Aorta (tissue), 5 donors: ENCODE measurements at places on chromosomes 7 and 10.

GRCh38 chr10:77157248-77158019, 480.2 kb downstream of the KCNMA1 start:
- no peak overlapping the region for H3K4me3 ChIP-seq
- peaks cover 3% of the 10 kb centered on the region for H3K4me1 ChIP-seq
- no peak for DNase-seq
- no peaks in the 10 kb centered on the region for H3K36me3 ChIP-seq

GRCh38 chr10:85612378-85612775, 754.2 kb downstream of the GRID1 start:
- H3K27ac ChIP-seq, result no peak overlapping the region
- no peaks in the 10 kb centered on the region for H3K36me3 ChIP-seq
- H3K4me3 ChIP-seq, result no peak overlapping the region
- no peaks in the 10 kb centered on the region for H3K27me3 ChIP-seq

DNA sequence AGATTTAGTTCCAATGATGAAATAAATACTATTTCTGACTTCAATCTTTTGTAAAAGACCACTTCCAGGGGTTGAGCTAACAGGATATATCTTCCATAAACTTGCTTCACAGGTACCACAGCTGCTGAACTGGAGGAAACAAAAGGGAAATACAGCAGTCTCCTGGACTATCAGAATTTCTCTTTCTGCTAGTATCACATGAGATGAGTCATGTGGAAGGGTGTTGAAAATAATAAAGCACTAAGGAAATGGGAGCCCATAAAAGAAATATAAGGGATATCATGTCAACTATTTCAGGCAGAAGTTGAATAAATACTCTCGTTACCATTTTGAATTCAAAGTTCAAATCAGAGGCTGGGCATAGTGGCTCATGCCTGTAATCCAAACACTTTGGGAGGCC, 250.3 kb upstream of the NFE2L3 start:
- DNase-seq, result no peak
- no peak overlapping the region for H3K4me3 ChIP-seq
- H3K27ac ChIP-seq, result no peak overlapping the region
- H3K4me1 ChIP-seq, result no peaks in the 10 kb centered on the region

GRCh38 chr7:124959676-124960075, 30.1 kb upstream of the POT1 start:
- H3K27me3 ChIP-seq, result no peaks in the 10 kb centered on the region
- H3K36me3 ChIP-seq, result no peaks in the 10 kb centered on the region
- no peak for DNase-seq
- no peak overlapping the region for H3K27ac ChIP-seq

DNA sequence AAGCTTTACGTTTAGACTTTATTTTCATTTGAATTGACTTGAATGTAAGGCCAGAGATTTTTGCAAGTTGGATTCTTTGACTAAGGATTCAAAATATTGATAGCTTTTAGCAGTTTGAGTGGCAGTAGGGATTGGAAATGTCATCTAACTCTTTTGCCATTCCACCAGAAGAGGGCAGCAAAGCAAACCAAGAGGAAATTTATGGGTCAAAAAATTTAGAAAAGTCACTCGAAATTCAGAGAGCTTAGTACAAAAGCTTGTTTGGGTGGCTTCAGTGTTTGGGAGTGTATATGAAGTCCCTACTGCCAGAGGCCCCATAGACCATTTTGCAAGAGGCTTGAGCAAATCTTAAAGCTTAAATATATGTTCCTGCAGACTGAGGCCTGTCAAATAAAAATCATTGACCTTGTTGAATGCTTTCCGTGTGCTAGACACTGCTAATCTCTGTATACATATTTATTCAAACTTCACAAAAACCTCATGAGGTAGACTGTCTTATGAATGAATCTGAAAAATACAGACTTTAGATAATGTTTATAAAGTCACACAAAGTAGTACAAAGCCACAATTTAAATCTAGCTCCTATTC, 44.6 kb upstream of the RSBN1L start:
- no peak overlapping the region for H3K4me3 ChIP-seq
- H3K4me1 ChIP-seq, result no peaks in the 10 kb centered on the region
- H3K36me3 ChIP-seq, result no peaks in the 10 kb centered on the region
- H3K27me3 ChIP-seq, result no peaks in the 10 kb centered on the region

DNA sequence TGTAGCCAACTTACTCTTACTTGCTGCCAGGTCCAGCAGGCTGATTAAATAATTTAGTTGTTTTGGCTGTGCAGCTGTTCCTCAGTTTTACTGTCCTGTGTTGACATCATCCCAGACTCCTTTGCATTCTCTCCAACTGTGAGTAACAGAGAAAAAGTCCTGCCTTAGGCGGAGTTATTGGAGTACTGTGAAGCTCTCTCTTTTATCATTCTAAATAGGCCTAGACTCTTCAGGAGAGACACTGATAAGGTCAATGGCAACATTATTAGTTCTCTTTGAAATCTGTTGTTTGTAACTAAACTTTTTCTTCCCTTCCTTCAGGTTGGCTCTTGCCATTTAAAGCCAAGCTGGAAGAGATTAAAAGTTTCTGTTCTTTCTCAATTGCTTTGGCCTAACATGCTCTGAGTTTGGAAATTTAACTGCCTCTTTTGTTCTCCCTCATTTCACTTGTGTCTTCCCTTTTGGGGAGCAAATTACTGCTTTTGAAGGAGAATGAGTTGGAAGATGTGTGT, 215.7 kb upstream of the CSTF2T start:
- no peak overlapping the region for H3K27ac ChIP-seq
- no peak overlapping the region for H3K4me3 ChIP-seq
- no peaks in the 10 kb centered on the region for H3K36me3 ChIP-seq
- no peak for DNase-seq
- no peaks in the 10 kb centered on the region for H3K4me1 ChIP-seq

GRCh38 chr7:303884-304573, 14.1 kb downstream of the FOXL3 start:
- H3K4me3 ChIP-seq, result no peak overlapping the region
- no peaks in the 10 kb centered on the region for H3K27me3 ChIP-seq
- H3K27ac ChIP-seq, result no peak overlapping the region
- no peaks in the 10 kb centered on the region for H3K36me3 ChIP-seq
- no peaks in the 10 kb centered on the region for H3K4me1 ChIP-seq

DNA sequence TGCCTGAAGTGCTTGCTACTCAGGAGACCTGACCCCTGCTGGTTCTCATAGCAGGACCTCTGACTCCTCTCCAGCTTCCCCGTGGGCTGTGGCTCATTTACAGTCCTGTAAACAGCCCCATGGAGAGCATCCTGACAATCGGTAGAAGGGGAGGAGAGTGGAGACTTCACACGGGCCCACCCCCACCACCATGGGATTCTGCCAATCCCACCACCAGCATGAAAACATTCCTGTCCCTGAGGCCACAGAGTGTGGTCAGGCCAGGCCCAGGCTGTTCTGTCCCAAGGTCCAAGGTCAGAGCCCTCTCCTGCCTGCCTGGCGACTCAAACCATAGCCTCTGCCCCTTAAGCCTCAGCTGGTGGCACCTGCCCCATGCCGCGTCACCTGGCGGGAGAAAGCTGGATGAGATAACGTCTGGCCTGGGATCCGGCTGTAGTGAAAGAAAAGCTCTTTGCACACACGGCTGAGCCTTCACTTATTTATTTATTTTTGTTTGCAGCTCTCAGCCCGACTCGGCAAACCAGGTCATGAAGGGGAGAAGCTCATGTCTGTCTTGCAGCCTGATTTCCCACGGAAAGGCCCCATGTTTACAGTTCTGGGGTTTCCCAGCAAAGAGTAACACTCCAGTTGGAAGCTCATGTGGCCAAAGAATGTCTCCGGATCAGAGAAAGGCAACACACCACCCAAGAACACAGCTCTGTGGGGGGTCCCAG, 293.6 kb upstream of the ZMIZ1 start:
- no peak for DNase-seq
- H3K27ac ChIP-seq, result peak overlapping the region; percentile 63
- H3K36me3 ChIP-seq, result no peaks in the 10 kb centered on the region
- H3K4me1 ChIP-seq, result no peaks in the 10 kb centered on the region
- no peaks in the 10 kb centered on the region for H3K27me3 ChIP-seq

DNA sequence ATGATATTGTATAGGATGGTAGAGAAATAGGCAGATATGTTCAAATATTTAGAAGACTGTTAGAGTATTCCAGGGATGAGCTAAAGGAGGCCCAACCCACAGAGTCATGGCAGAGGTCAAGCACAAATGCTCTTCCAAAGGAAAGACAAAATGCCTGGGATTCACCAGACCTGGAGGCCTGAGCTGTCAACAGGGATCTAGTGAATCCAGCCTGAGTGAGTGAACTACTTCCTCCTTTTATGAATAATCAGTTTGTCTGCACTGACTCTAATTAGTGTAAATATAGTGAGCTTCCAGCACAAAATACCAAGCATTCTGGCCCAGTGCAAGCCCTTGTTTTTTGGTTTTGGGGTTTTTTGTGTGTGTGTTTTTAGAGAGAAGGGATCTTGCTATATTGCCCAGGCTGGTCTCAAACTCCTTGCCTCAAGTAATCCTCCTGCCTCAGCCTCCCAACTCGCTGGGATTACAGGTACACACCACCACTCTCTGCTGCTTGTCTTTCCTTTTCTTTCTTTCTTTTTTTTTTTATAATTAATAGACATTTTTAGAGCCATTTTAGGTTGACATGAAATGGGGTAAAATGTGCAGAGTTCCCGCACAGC, 244.4 kb downstream of the SKIDA1 start:
- H3K4me1 ChIP-seq, result no peaks in the 10 kb centered on the region
- no peak overlapping the region for H3K27ac ChIP-seq
- no peaks in the 10 kb centered on the region for H3K36me3 ChIP-seq
- H3K4me3 ChIP-seq, result no peak overlapping the region

DNA sequence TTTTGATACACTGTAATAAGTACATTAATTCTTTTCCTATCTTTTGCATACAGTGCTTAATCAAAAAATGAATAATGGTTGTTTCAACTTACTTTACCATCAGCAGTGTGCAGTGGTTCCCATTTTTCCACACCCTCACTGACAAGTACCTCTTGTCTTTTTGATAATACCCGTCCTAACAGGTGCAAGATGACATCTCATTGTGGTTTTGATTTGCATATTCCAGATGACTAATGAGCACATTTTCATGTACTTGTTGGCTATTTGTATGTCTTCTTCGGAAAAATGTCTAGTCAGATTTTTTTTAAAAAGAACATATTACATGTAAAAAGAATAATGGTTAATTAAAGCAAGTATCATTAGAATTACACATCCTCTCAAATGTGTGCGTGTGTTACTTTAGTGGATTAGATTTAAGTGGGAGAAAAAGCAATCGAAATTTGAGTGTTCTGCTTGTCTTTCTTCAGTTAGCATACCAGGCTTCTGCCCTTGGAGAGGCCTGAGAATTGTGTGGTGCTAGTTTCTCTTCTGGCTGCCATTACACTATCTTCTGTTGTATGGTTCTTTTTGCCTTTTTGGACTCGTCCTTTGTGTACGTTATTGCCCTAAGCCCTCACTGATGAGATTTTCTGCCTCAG, 291.2 kb downstream of the AUTS2 start:
- DNase-seq, result no peak
- H3K27ac ChIP-seq, result no peak overlapping the region
- no peak overlapping the region for H3K4me3 ChIP-seq
- no peaks in the 10 kb centered on the region for H3K4me1 ChIP-seq
- H3K36me3 ChIP-seq, result no peaks in the 10 kb centered on the region
